ENCODE measurements at places on chromosomes 6 and 20.

- DNase-seq, result no peak
Measured at GRCh38 chr20:34951252-34951651, 4.4 kb downstream of the GSS start.

DNA sequence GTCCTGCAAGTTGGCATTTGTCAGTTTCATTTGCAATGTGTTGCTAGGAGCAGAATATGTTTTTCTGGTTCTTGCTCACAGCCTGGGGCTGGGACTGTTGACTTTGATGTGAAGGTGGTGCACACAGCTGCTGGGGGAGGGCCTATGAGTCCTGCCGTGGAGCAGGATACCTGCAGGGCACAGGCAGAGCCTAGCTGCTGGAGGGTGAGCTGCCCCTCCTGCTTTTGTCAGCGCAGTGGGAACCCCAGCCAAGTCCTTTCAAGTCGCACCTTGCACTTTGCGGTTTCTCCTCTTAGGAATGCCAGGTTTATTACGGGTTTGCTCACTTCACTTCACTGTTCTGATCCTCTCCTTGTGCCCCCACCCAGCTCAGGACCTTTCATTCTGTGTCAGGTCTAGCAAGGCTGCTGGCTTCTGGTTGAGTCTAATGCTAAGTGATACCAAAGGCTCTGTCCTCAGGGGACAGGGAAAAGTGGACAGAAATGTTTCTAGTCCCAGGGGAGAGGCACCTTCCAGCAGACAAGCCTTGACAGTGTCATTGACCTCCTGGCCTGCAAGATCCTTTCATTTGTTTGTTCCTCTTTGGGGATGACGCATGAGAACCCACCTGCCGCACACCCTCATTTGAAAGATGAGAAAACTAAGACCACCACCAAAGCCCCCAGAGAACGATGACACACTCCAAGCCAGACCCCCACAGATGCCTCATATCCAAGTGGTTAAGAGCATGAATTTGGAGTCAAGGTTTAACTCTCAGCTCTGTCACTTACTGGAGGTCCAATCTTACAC lies 2.7 kb upstream of the SPO11 start:
- DNase-seq, result no peak

- no peak for DNase-seq
Measured at GRCh38 chr6:35054106-35054742, 86.9 kb downstream of the TCP11 start.

GRCh38 chr20:33664085-33664761 lies 2.1 kb downstream of the C20orf144 start:
- DNase-seq, result no peak

DNA sequence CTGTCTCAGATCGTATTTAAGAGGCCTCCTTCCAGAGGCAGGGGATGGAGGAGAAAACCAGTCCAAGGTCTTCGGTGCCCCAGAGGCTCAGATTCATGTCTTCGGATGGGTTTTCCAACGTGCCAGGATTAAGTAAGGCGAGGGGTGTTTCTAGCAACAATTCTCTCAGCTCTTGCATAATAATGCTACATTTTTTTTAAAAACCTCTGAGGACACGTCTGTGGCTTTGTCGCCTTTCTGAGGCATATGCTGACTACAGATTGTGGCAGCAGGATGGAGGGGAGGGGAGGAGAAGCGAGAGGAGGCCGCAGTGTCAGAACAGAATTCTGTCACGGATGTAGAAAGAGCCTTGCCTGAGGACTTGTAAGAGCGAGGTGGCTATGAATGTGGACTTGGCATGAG lies 17.7 kb upstream of the CCDC167 start:
- DNase-seq, result peak; percentile 89

DNA sequence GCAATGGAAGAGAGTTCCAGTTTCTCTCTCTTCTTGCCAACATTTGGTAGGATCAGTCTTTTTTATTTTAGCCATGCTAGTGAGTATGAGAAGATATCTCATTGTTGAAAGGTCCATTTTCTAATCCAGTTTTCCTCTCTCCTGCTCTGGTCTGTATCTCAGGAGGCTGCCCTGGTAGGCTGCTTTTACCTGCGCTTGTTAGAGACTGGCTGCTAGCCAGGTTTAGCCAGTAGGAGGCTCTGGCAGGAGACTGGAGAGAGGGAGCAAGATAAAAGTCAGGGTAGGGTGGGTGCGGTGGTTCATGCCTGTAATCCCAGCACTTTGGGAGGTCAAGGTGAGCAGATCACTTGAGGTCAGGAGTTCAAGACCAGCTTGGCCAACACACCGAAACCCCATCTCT lies 68.6 kb upstream of the FOXP4 start:
- no peak for DNase-seq

DNA sequence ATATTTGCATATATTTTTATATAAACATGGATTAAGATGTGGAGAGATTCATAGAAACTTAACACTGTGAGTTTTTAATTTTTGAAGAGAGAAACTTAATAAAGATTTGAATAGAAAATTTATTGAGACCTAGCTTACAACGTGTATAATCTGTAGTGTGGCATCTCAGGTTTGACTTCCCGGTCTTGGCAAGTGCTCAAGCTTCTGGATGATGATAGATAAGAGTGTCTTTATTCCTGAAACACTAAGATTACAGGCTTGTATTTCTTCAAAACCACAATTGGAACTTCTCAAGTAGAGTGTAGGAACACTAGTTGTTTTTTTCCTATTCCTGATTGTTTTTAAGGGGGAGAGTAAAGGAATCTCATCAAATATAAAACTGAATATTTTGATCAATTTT lies 64.6 kb upstream of the NOTCH4 start:
- no peak for DNase-seq

GRCh38 chr6:35673755-35674154 lies 15.0 kb downstream of the FKBP5 start:
- no peak for DNase-seq

All from NCI-H1694 (cell line).